ENCODE measurements at places on chromosomes 1 and 21.

GRCh38 chr1:172185211-172185610, 235.3 kb upstream of the C1orf105 start:
- no peak for DNase-seq

- DNase-seq = no peak
These were observed 4.6 kb downstream of the LRRC8C start for GRCh38 chr1:89637496-89637895.

DNA sequence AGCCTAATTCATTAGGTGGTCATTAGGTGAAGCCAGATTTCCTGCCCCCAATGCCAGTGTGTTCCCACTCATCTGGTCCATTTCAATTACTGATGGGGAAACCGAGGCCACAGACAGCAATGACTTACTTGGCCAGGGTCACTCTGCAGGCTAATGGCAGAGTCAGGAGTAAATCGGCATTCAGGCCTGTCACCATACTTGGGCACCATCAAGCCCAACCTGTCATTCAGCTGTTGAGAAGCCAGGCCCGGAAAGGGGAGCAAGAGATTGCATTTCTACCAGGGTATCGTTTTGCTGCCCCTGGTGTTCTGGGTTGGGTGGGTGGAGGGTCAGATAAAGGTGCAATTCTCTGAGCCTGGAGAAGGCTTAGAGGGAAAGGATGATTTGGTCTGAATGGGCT, 8.0 kb upstream of the TMEM61 start:
- no peak for DNase-seq

- DNase-seq = no peak
These were observed 18.1 kb upstream of the PCP4 start for GRCh38 chr21:39849014-39849655.

- no peak for DNase-seq
These were observed 3.2 kb downstream of the GPR3 start for GRCh38 chr1:27395441-27396195.
